Ovary (tissue), 10 donors: ENCODE measurements at places on chromosomes 6 and 20. TPM values are rescaled to one million over a fixed set of nuclear protein-coding genes. Genes with fewer than 3 reads are reported as not detected.

SEL1L2 gene
- not detected for total RNA-seq

TMX4 gene
- total RNA-seq: 102 TPM

HLA-DMB gene
- total RNA-seq: 11.8 TPM

CDH4 gene
- total RNA-seq: 0.15 TPM

PHACTR1 gene
- total RNA-seq: 3.7 TPM

CRISP2 gene
- not detected for total RNA-seq

SLC17A4 gene
- not detected for total RNA-seq

SLC35D3 gene
- not detected for total RNA-seq

SPATS1 gene
- total RNA-seq: 1.4 TPM

FUT9 gene
- 0.13 TPM for total RNA-seq

TUBB2B gene
- 2.0 TPM for total RNA-seq
